ENCODE measurements at places on chromosomes 4 and X. TPM values are rescaled to one million over a fixed set of nuclear protein-coding genes. Genes with fewer than 3 reads are reported as not detected.

- no peak for DNase-seq
Measured at GRCh38 chr4:158865520-158866177, 96.8 kb downstream of the FNIP2 start.

- DNase-seq, result no peak
Measured at GRCh38 chr4:88447371-88448095, 9.4 kb upstream of the HERC5 start.

- no peak for DNase-seq
Measured at GRCh38 chr4:6270636-6271121, 1.0 kb downstream of the WFS1 start.

- DNase-seq, result no peak
Measured at GRCh38 chrX:31228909-31229308, 157.1 kb upstream of the FTHL17 start.

ARR3 gene
- total RNA-seq, result not detected

HERC5 gene
- total RNA-seq, result 1.3 TPM

XAGE1A gene
- not detected for total RNA-seq

SLC9B1 gene
- total RNA-seq, result not detected

MXRA5 gene
- 0.26 TPM for total RNA-seq
